ENCODE measurements at places on chromosomes 12 and 14. TPM values are rescaled to one million over a fixed set of nuclear protein-coding genes. Genes with fewer than 3 reads are reported as not detected.

- DNase-seq = no peak
These were observed 15.6 kb upstream of the NGB start for GRCh38 chr14:77286576-77286975.

- no peak for DNase-seq
These were observed 301.6 kb downstream of the CACNA1C start for GRCh38 chr12:2354151-2354991.

GRCh38 chr12:6620137-6620884, 13.1 kb upstream of the CHD4 start:
- peak; percentile 56 for DNase-seq

HOXC12 gene
- total RNA-seq = not detected

MSI1 gene
- total RNA-seq = not detected

GRCh38 chr14:81245771-81246170, 25.0 kb upstream of the GTF2A1 start:
- DNase-seq = no peak
